ENCODE measurements at places on chromosomes 6 and 20.

DNA sequence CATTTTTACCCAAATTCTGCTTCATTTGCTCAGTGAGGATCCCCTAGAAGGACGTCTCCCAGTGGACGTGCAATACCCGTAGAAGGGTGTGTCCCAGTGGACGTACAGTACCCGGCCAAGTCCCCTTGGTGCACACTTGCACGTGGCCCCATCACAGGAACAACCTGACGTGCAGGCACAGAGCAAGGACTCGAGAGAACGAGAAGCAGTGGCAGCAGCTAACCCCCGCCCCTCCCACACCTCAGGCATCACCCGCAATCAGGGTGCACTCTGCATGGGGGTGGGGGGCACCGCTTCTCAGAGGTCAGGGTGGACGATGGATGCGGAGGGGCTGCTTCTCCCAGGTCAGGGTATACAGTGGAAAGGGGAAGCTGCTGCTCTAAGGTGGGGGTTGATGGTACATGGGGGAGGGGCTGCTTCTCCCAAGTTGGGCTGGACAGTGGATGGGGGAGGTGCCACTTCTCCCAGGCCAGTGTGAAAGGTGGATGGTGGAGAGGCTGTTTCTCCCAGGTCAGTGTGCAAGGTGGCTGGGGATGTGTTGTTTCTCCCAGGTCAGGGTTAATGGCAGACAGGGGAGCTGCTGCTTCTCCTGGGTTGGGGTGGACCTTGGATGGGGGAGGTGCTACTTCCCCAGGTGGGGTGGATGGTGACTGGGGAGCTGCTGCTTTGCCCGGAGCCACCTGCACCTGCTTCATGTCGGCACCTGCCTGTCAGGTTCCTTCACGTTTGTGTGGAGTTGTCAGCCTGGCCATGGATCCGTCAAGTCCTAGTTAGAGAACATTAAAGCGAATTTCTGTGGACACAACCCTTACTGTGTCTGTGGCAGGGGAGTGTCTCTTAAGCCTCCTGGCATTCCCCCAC, 1.0 kb upstream of the THBS2 start:
- DNase-seq, result no peak

GRCh38 chr6:141677598-141678211, 455.0 kb upstream of the GJE1 start:
- DNase-seq, result peak; percentile 27

GRCh38 chr20:63576311-63576710, 2.3 kb upstream of the HELZ2 start:
- no peak for DNase-seq

- DNase-seq, result no peak
Measured at GRCh38 chr6:43361269-43361668, 8.2 kb downstream of the ZNF318 start.

GRCh38 chr20:2169456-2170088, 67.9 kb downstream of the STK35 start:
- no peak for DNase-seq

GRCh38 chr6:138586638-138587037, 87.3 kb upstream of the NHSL1 start:
- no peak for DNase-seq

- no peak for DNase-seq
Measured at GRCh38 chr6:113625850-113626249, 231.3 kb upstream of the MARCKS start.

GRCh38 chr20:49821870-49822331, 9.3 kb downstream of the SLC9A8 start:
- peak; percentile 27 for DNase-seq

GRCh38 chr6:38617856-38618255, 21.9 kb downstream of the BTBD9 start:
- no peak for DNase-seq

GRCh38 chr20:10714236-10714975, 40.6 kb upstream of the JAG1 start:
- DNase-seq, result no peak

- DNase-seq, result no peak
Measured at GRCh38 chr6:151005896-151006632, 140.6 kb downstream of the MTHFD1L start.

- no peak for DNase-seq
Measured at GRCh38 chr6:56691814-56692213, 49.1 kb upstream of the DST start.

- DNase-seq, result no peak
Measured at GRCh38 chr6:110823146-110823545, 7.9 kb upstream of the CDK19 start.

DNA sequence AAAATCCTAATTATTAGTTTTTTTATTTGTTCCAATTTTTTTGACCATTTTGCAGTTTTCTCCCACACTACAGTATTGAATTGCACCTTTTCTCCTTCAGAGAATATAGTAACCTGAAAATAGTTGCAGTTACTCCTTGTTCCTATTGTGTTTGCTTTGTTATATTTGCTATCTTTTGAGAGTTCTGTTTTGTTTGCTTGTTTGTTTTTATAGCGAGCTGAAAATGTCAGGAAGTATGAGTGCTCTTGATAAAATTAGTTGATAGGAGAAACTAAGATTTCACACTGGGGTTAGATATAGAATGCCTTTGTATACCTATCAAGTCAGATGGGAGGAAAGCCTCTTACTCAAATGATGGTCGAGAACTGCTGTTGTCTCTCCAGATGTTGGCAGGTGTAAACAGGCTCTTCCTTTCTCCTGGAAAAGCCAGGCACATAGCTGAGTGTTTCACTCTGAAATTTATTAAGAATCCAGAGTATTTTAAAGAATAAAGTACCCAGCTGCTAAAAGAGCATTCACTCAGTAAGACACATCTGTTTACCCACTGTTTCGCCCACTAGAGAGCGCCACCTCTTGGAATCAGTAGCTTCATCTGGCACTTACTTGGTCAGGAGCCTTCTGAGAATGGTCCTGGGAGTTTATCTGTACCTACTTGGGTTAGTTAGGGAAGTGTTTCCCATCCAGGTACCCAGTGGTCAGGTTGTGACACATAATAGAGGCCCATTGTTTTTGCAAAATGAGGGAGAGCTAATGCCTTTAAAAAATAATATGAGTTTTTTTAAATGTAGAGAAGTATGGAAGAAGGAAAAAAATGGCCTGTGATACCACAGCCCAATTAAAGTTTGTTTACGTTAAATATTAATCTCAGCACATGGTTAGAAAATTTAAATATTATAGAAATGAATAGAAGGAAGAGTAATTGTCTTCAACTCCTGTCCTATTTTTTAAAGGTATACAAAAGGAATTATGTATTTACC, 11.2 kb downstream of the NT5DC1 start:
- DNase-seq, result peak; percentile 53

DNA sequence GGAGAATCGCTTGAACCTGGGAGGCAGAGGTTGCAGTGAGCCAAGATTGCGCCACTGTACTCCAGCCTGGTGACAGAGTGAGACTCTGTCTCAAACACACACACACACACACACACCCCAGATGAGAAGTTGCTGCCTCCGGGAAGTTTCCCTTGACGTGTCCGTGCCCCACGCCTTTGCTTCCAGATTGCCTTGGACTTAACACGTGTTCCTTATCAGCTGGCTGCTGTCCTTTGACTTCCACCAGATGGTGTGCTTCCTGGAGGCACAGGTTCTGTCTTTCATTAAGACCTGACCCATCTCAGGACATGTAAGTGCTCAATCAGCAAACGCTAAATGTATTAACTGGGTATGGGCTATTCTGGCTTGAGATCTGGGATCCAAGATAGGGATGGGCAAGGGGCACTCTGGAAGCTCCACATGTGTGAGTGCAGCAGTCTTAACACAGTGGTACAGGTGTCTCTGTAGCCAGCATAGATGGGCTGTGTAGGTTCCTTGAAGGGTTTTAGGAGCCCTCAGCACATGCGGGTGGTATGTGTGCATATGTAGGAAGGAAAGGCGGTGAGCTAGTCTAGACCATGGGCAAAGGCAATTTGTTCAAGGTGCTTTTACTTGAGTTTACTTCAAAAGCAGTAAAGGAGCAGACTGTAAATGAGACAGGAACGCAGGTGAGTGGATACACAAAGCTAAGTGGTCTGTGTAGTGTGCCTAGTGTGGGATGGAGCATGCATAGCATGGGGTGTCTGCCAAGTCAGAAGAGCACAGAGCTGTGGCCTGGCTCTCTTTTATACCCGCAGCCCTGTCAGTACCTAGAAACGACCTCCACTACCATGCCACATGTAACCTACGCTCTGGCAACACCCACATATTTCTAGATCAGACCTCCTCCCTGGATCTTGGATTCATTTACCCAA, 11.6 kb downstream of the PIGT start:
- no peak for DNase-seq

GRCh38 chr6:53436526-53437303, 88.0 kb upstream of the ELOVL5 start:
- no peak for DNase-seq

DNA sequence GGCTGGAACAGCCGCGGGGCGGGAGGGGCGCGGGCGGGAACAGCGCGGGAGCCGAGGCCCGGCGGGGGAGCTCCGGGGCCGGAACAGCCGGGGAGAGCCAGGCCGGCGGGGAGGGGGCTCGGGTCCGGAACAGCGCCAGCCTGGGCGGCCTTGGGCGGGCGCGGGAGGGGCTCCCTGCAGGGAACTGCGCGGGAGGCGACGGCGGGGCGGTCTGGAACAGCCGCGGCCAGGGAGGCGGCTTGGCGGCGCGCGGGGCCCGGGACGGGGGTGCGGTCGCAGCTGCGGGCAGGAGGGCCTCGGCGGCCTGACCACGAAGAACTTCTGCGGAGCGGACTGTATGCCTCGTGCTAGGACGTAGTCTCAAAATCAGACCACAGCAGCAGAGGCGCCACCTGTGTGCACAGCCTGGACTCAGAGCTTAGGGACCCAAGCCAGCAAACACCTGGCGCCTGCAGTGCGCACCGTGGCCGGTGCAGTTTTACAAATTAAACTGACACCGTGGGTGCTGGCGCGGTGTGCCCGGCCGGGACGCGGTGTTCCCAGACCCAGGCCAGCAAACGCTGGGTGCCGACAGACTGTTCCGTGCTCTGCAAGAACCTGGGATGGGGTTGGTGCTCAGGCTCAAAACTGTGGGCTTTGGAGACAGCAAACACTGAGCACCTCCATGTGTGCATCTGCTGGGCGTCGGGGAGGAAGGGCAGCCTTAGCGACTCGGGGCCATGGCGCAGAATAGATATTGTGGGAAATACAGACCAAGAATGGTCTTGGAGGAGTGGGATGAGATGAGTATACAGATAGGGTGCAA, 572 bp downstream of the ZNF341 start:
- peak; percentile 58 for DNase-seq

GRCh38 chr6:136077834-136078576, 172.1 kb downstream of the MTFR2 start:
- peak; percentile 98 for DNase-seq

- peak; percentile 58 for DNase-seq
Measured at GRCh38 chr6:148445620-148446019, 103.0 kb downstream of the SASH1 start.

- DNase-seq, result peak; percentile 94
Measured at GRCh38 chr6:135358251-135358821, 139.2 kb downstream of the AHI1 start.

DNA sequence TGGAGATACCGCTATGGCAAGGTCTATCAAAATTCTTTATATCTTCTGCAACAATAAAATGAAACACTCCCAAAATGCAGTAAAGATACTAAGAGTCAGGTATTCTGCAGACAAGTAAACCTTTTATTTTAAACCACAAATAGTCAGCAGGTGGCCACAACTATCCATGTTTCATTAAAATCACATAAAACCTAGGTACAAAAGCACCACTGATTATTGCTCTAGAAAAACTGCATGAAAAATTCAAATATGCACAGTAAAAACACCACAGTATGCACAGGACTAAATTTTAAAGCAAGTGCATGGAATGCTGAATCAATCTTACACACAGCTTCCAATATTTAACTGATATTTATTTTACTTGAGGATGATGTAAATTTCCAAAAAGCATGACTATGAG, 33.3 kb downstream of the HMGN3 start:
- DNase-seq, result no peak

GRCh38 chr20:8433291-8433690, 301.2 kb downstream of the PLCB1 start:
- no peak for DNase-seq

DNA sequence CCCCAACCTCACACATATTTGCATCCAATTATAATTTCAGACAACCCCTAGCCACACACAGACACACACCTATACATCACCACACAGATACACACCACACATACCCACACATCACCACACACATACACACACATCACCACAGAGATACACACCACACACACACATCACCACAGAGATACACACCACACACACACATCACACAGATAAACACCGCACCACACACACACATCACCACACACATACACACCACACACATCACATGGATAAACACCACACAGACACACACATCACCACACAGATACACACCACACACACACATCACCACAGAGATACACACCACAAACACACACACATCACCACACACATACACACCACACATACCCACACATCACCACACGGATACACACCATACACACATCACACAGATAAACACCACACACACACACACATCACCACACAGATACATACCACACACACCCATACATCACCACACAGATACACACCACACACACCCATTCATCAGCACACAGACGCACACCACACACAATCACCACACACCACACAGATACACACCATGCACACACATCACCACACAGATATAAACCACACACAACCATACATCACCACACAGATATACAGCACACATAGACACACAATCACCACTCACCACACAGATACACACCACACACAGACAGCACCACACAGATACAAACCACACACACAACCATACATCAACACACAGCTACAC, 74.6 kb downstream of the GRM4 start:
- DNase-seq, result no peak

- DNase-seq, result no peak
Measured at GRCh38 chr6:165206798-165207197, 102.6 kb downstream of the C6orf118 start.

GRCh38 chr6:78505178-78505577, 362.2 kb upstream of the IRAK1BP1 start:
- DNase-seq, result no peak

- DNase-seq, result no peak
Measured at GRCh38 chr20:15699431-15700146, 873.7 kb downstream of the KIF16B start.

- no peak for DNase-seq
Measured at GRCh38 chr6:33199687-33200218, 712 bp downstream of the RXRB start.

- no peak for DNase-seq
Measured at GRCh38 chr20:60820149-60820548, 431.9 kb upstream of the CDH4 start.

GRCh38 chr6:124524491-124525200, 437.6 kb upstream of the RNF217 start:
- DNase-seq, result no peak

- peak; percentile 88 for DNase-seq
Measured at GRCh38 chr6:84763003-84763885, 1.2 kb downstream of the TBX18 start.

DNA sequence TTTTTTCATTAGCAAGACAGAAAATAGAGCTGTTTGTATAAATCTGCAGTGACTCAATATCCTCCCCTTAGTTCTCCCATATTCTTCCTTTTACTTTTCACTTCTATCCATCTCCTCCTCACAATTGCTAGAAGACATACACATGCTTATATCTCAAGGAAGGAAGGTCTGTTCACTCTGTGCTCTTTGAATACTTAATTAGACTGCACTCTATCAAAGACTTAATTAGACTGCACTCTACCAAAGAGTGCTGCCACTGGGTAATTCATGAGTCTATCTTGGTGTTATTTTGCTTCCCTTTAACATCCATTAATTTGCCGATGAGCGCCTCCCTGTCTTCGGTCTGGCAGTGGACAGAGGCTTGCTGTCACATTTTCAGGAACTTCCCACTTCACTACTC, 241.9 kb downstream of the ADGB start:
- DNase-seq, result no peak

All from HFFc6 (cell line).